ENCODE measurements at places on chromosomes 12 and 14.

GRCh38 chr14:95696741-95697140 is 10.5 kb downstream of the TCL1B start:
- DNase-seq: no peak

DNA sequence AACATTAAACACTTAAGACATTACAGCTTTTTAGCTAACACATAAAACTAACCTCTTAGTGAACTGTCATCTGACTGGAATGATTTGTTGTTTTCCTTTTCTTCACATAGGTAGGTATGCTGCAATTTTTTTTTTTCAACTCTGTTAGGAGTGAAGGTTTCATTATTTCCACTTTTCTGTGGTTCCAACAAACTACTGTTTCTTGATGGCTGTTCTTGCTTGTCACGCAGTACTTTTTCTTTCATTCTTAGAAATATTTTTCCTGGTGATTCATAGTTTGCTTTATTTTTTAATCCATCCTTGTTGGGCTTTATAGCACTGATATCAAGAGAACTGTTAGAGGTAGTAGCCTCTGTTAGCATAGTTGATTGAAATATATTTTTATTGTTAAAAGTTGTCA is 6.3 kb downstream of the MIS18BP1 start:
- DNase-seq: no peak

DNA sequence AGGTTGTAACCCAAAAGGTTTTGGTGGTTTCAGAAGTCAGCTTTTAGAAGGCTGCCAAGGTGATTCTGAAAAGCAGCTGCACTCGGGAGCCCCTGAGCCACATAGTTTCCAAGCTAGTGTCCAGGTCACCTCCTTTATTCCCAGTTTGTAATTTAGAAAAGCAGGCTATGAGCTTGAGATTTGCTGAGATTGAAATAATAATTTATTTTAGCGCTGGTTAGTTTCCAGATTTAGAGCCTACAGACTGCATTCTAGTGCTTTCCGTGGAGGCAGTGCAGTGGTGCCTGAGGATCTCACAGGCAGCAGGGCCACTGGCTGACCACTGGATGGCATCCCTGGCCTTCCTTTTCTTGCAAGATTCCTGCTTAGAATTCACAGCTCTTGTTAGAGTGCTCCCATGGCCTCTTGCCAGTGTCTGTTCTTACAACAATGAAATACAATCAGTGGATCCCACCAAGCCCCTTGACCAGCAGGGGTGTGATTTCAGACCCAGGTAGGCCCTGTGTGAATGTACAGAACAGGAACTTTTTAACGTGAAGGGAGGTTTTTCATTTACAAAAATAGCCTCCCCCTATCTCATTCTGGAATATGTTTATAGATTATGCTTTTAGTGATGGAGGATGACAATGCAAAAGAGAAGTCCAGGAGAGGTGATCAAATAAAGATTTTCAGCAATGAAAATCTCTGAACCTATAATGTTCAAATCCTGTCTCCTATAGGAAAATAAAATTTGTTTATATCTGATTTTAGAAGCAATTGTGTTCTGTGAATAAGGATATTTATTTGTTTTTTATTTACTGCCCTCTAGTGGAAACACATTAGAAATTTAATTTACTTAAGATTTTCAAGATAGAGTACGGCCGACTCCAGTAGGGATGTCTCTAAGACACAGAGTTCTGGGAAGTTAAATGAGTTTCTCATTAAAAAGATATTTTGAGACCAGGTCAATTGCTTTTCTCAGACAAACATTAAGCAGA is 362.1 kb upstream of the STXBP6 start:
- DNase-seq: no peak

DNA sequence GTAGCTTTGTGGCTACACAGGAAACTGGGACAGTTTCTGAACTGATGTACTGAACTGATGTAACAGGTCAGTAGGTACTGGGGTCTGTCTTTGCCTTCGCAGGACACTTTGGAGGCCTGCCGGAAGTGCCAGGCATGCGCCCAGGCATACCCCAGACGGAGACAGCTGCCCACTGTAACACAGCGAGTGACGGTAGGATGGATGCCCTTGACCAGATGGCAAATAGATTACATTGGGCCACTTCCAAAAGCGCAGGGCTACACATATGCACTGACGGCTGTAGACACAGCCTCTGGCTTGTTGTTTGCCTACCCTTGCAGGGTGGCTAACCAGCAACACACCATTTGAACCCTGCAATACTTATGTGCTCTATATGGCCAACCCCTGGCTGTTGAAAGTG is 94.1 kb upstream of the TMPO start:
- DNase-seq: no peak

DNA sequence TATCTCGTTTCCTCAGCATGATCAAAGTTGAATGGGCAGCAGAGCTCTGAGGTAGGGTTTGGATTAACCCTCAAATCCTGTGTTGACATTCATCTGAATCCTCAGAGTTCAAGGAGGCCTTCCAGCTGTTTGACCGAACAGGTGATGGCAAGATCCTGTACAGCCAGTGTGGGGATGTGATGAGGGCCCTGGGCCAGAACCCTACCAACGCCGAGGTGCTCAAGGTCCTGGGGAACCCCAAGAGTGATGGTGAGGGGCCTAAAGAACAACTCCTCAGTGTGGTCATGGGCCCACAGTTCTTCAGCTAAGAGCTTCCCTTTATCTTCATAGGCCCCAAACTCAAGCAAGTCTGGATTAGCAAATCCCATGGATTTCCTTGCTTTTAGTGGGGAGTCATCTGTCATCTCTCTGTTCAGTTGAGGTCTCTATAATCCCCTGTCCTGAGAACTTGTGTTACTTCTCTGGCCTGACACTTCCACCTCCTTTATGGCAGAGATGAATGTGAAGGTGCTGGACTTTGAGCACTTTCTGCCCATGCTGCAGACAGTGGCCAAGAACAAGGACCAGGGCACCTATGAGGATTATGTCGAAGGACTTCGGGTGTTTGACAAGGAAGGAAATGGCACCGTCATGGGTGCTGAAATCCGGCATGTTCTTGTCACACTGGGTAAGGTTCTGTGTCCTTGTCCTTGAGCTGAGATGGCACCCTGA is 1.5 kb downstream of the MYL6 start:
- no peak for DNase-seq

DNA sequence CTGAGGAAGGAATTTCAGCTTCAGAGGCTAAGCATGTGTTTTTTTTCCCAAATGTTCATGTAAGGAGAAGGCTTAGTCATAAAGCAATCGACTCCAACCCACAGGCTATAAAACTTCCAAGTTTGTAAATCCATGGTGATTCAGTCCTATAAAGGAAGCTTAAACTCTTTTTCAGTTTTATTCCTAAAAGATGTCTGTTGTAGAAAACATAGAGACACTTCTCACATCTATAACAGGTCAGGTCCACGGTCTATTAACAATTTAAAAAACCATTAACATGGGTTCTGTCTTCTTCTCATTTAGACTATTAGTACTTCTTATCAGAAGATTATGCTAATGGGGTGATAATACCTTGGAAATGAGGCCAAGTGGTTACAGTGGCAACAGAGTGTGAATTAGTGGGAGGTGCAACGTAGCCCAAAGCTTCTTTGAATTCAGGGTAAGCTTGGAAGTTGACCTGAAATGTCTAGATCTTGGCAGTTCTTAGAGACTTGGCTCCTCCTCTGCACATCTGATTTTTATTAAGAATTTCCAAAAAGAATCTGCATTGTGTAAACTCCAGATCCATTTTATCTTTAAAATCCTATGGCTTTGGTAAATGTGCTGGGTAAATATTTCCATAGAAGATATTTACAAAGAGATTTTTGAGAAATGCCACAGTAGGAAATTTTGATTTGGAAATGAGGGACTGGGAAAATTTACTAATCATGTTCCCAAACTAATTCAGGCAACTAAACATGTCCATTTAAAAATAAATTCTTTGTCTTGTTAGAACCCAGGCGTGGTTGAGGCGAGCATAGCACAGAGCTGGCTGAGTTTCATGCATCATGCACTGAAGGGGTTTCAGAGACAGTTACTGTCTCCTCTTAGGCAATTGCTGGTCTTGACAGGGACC is 86.4 kb downstream of the EML1 start:
- DNase-seq: no peak

- no peak for DNase-seq
These were observed 1400.9 kb upstream of the FLRT2 start for GRCh38 chr14:84129007-84129406.

DNA sequence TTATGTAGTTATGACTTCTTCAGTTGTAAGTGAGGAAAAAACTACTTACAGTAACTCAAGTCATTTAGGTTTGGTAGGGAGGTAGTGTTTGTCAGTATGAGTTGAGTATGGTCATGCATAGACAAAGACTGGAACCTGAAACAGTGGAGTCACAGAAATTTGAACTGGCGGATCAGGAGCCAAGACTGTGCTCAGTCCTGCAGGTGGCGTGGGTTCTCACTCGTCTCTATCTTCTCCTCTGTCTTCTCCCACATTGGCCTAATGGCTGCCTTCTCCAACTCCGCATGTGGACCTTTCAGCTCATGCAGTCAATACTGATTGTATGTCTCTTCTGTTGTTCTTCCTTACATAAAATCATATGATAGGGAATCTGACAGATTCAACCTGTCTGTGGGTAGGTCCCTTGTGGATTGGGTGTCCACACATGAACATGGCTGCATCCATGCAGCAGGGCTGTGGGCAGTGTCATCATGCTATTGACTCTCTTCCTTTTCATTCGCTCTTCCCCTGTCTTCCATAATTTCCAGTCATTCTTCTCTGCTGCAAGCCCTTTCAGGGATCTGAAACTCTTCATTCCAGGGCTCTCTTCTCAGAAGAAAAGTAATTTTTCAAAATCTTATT is 78.8 kb upstream of the NEDD1 start:
- no peak for DNase-seq

GRCh38 chr14:60862283-60862682 is 118.6 kb downstream of the TRMT5 start:
- DNase-seq: no peak

All from NCI-H187 treated with DMSO at 0.1 percent for 48 hours (cell line).